ENCODE measurements at places on chromosomes 16 and 17. TPM values are rescaled to one million over a fixed set of nuclear protein-coding genes. Genes with fewer than 3 reads are reported as not detected.

Gene EPX
- total RNA-seq: not detected

Gene PLEKHM1
- 20.8 TPM for total RNA-seq

Gene TPSD1
- not detected for total RNA-seq

GRCh38 chr16:79658301-79659033 is 57.9 kb upstream of the MAF start:
- no peak overlapping the region for H3K27ac ChIP-seq
- no peaks in the 10 kb centered on the region for H3K4me1 ChIP-seq
- no peak for DNase-seq
- H3K27me3 ChIP-seq: no peaks in the 10 kb centered on the region
- no peaks in the 10 kb centered on the region for H3K36me3 ChIP-seq
- H3K4me3 ChIP-seq: no peak overlapping the region

DNA sequence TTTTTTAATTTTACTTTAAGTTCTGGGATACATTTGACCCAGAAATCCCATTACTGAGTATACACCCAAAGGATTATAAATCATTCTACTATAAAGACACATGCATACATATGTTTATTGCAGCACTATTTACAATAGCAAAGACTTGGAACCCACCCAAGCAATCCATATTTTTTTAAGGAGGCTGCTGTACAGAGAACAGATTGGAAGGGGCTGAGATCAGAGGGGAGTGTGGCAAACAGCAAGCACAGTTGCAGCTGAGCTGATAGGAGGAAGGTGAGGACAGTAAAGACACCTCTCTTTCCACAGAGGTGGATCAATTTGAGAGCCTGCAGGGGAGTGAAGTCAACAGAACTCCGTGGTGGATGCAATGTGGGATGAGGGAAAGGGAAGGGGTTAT is 10.2 kb upstream of the TMEM238L start:
- H3K27ac ChIP-seq: no peak overlapping the region
- no peaks in the 10 kb centered on the region for H3K36me3 ChIP-seq
- no peaks in the 10 kb centered on the region for H3K27me3 ChIP-seq
- no peaks in the 10 kb centered on the region for H3K4me1 ChIP-seq
- H3K4me3 ChIP-seq: no peak overlapping the region

DNA sequence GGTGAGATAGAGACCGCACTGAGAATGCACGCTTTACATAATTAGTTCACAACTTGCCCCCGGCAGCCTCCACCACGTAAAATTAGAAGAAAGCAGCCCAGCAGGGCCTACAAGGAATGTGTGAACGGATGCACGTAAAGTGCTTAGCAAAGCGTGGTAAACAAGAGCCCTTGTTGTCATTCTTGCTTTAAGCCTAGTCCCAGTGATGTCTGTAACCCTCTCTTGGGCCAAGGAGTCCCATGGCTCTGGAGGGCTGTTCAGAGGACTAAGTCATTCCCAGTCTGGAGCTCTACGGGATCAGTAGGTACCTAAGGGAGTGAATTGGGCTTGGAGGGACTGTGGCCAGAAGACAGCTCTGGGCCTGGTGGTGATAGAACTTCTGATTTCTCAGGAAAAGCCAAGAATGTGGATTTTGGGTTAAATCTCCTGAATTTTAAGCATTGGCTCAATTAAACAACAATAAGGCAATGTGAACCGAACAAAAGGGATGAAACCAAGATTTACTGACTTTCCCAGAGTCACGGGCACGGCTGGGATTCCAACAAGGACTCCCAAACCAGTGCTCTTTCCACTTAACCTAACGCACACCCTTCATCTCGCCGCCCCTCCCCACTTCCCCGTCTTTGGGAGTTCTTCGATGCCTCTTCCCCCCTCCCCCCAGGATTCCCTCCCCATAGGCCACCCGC is 775 bp upstream of the CHP2 start:
- H3K27me3 ChIP-seq: no peaks in the 10 kb centered on the region
- H3K4me3 ChIP-seq: no peak overlapping the region
- no peak overlapping the region for H3K27ac ChIP-seq
- no peak for DNase-seq
- peaks cover 12% of the 10 kb centered on the region for H3K4me1 ChIP-seq
- H3K36me3 ChIP-seq: no peaks in the 10 kb centered on the region

All from body of pancreas (tissue), 4 donors.